ENCODE measurements at places on chromosomes 1 and 21.

- no peak for DNase-seq
Observed at GRCh38 chr1:192907545-192908243, 98.9 kb downstream of the RGS2 start.

- no peak for DNase-seq
Observed at GRCh38 chr1:231966983-231967382, 340.4 kb downstream of the DISC1 start.

DNA sequence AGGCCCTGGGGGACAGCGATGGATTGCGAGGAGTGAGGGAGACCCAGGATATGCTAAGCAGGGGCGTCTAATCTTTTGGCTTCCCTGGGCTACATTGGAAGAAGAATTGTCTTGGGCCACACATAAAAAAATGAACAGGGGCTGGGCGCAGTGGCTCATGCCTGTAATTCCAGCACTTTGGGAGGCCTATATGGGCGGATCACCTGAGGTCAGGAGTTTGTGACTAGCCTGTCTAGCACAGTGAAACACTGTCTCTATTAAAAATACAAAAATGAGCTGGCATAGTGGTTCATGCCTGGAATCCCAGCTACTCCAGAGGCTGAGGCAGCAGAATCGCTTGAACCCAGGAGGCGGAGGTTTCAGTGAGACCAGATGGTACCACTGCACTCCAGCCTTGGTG, 10.8 kb upstream of the PRAMEF12 start:
- no peak for DNase-seq

DNA sequence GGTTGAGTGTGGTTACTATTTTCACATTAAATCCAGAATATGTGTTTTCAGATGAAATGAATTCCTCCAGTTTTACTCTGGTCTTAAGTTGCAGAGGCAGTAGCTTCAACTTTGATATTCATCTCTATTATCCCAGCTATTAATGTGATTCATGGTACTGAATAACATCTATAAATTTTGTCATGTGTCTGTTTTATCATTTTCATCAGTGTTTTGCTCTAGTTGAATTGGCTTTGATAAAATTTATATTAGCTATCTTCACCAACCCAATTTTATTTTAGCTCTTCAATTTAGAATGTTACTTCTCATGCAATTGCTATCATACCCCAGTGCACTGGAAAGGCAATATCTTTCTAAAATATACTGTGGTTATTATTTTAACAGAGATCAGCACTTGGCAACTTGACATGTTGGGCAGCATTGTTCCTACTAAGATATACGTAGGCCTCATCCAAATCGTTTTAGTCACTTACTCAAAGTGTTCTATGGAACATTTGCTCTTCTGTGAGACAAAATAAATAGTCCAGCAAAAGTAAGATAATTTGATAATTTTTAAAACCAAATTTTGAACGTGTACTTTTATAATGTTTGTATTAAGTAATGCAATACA, 184.3 kb downstream of the NCAM2 start:
- DNase-seq = no peak

- no peak for DNase-seq
Observed at GRCh38 chr1:26132128-26132833, 20.7 kb downstream of the PDIK1L start.

DNA sequence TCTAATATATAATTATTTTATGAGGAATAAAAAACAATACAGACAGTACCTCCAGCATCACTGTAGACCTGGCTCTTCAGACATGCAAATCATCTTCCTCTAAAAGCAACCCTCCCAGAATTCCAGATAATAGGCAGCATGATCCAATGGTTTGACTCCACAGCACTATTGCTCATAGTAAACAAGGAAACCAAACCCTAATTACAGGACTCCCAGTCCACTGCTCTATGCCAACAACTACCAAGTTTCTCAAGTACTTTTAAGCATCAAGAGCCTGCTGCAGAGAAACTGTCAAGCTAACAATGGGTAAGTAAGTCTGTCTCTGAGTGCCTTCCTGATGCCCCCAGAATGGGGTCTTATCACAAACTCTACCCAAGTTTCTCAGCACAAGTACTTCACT, 57.2 kb downstream of the EYA3 start:
- no peak for DNase-seq

DNA sequence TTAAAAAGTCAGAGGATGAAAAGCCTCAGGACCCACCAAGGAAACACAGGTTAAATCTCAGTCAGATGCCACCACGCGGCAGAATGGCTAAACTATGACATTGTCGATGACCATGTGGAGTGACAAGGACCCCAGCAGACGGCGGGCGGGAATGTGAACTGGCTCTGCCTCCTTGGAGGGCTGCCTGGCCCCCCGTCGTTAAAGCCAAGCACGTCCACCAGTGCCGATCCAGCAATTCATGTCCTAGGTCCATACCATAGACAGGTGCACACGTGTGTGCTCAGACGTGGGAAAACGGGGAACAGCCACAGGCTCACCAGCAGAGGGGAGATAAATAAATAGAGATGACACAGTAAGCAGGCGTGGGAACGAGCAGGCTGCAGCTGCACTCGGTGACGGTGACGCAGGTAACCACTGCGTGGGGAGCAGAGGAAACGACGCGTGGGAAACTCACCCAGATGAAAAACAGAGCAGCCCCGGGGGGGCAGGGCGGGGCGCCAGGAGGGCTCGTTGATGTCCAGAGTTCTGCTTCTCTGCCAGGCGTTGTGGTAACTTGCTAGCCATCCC, 28.3 kb upstream of the PCBP3 start:
- peak; percentile 81 for DNase-seq

DNA sequence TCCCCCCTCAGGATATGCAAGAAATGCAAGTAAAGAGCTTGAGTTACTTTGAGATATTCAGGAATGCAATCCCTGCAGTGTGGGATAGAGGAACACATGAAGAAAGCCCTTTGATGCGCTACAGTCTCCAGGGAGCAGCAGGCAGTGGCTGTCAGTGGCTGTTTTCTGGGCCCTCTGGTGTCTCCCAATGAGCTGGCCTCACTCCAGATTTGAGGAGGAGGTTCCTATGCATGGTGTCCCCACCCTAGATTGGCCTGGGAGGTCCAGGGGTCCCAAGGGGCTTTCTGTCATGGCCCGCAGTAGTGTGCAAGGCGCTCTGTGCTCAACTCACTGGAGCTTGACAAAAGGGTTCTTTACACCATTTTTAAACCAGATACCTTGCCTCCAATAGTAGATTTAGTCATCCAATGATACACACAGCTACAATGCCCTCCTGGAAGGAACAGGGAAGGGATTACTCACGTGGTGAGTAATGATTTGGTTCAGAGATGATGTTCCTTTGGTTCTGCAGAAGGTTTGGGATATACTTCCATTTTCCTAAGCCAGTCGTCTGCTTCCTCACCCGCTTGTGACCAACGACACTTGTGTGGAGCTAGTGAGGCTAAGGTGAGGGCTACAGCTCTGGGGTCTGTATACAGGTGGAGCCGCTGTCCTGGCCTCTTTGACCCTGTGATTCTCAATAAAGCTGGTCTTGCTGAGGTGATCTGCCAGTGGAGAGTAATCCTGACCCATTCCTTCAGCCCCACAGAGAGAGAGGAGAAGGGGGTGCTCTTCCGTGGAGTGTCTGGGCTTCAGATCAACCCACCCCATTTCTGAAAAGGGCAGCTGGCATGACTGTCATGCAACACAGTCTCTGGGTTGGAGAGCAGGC, 6.6 kb downstream of the BATF3 start:
- no peak for DNase-seq

DNA sequence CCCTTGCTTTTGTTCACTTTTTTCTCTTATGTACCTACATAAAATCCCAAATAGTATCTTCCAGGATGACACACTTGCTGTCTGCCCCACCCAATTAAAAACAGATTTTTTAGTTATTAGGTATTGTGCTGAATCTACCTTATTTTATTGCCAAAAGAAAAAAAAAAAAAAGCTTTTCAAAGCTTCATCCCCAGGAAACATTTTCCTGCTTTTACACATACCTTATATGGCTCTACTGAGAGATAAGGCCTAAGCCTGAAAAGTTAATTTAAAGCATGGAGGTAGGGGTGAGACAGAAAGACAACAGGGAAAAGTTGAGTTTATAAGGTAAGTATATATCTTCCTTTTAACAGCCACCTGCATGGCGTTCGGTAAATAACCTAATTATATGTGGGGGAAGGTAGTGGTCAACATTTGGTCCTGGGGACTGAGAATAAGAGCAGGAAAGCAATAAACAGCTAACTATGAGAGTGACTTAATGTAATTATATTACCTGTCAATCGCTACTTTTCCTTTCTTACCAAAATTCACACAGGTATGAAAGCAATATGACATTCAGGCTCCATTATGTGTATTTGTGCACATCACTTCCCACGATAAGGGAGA, 54.6 kb upstream of the BOLA1 start:
- DNase-seq = no peak

DNA sequence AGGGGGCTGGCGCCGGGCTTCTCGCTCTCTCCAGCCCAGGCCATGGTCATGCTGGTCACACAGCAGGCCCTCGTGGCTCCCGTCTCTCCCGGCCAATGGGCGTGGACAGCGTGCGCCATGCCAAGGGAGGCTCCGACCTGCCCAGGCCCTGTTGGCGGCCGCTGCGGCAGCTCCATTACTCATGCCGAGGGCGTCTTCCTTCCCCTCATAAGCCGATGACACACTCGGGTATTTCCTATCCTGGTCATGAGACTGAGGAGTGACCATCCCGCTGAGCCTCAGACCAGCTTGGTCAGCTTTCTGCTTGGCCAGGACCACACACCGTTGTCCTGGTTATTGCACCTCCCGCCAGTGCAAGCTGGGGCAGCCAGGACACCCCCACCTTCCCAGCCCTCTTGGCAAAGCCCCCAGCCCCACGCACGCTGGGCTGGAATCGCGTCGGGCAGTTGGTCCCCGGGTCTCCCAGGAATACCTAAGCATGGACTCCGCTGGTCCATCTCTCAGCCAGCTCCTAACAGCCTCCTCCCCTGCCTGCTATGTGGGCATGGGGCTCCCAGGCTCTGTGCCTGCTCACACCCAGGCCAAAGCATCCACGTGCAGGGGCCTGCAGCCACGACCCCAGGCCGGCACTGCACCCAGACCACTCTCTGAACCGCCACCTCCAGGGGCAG, 49.8 kb downstream of the ARHGEF16 start:
- no peak for DNase-seq

- DNase-seq = no peak
Observed at GRCh38 chr1:182376936-182377574, 14.5 kb downstream of the GLUL start.

DNA sequence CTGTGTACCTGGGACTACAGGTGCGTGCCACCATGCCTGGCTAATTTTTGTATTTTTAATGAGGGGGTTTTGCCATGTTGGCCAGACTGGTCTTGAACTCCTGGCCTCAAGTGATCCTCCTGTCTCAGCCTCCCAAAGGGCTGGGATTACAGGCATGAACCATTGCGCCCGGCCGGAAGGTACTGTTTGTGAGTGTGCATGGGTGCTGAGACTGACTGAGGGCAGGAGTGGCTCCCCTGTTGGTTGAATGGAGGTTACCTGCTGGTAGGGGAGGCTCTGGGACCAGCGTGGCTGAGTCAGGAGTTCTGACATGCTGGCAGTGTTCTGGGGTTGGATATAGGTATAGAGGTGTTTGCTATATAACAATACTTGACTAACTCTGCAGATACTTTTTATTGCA, 10.4 kb downstream of the PRMT2 start:
- no peak for DNase-seq

DNA sequence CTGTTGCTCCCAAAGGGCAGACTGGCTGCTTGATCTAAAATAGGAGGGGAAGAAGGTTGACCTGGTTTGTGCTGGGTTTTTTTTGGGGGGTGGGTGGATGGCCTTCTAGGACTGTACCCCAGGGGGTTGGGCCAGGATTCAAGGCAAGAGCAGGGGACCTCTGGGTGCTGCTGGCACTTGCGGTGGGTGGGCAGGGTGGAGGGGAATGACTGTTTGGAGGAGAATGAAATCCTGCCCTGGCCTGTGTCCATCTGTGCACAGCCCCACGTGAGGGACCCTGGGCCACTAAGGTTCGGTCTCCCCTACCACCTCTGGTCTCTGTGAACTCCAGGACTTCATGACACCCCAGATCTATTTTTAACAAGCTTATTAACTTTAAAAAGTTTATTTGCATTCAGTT, 414.2 kb downstream of the PTPRU start:
- no peak for DNase-seq
